CD4-positive, alpha-beta T cell treated with Interleukin-12 subunit alpha and Interleukin-12 subunit beta, for 1 hour (primary cell): ENCODE measurements at places on chromosomes 4 and X.
A peak's percentile ranks its signal among the peaks of the same experiment; 100 is the strongest.

GRCh38 chrX:10597871-10598270 lies 22.5 kb downstream of the MID1 start:
- no peak for DNase-seq

GRCh38 chr4:141121101-141121500 lies 12.2 kb downstream of the RNF150 start:
- DNase-seq: no peak

DNA sequence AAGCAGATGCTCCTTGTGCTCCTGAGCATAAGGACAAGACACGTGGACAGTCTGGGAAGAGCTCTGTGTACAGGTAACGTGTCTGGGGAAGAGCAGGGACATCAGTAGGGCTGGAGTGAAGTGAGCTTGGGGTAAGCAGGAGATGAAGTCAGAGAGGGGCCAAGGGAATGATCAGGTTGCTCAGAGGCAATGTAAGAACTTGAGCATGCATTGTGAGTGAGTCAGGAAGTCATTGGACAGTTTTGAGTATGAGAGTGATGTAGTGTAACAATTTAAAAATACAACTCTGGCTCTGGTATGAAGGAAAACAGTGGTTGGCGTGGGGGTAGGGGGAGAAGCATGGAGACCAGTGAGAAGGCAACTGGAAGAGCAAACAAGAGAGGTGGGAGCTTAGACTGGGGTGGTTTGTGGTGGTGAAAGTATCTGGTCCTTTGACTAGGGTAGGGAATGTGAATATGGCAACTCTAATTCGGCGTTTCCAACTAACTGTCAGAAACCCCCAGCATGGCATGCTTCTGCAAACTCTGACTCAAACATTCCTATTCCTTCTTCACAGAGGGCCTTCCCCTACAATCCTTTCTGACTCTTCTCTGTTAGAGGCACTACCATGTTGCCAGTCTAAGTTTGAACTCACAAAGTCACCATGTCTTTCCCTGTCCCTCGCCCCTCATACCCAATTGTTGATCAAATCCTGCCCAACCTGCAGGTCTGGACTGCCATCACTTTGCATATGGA lies 57.2 kb downstream of the STBD1 start:
- DNase-seq: no peak

- DNase-seq: no peak
Observed at GRCh38 chrX:57044245-57044644, 48.9 kb upstream of the SPIN3 start.

GRCh38 chrX:9955506-9955905 lies 11.7 kb upstream of the CLDN34 start:
- DNase-seq: no peak

GRCh38 chr4:7182616-7183015 lies 9.7 kb upstream of the SORCS2 start:
- DNase-seq: no peak

GRCh38 chr4:146041139-146042004 lies 102.7 kb upstream of the ZNF827 start:
- no peak for DNase-seq

- peak; percentile 7 for DNase-seq
Observed at GRCh38 chr4:4267981-4268380, 20.0 kb upstream of the TMEM128 start.

GRCh38 chr4:177558995-177559394 lies 116.8 kb upstream of the AGA start:
- DNase-seq: no peak
